ENCODE measurements at places on chromosomes 7 and 10. TPM values are rescaled to one million over a fixed set of nuclear protein-coding genes. Genes with fewer than 3 reads are reported as not detected.
A peak's percentile ranks its signal among the peaks of the same experiment; 100 is the strongest.

- no peak overlapping the region for H3K27ac ChIP-seq
- no peaks in the 10 kb centered on the region for H3K27me3 ChIP-seq
- peaks cover 22% of the 10 kb centered on the region for H3K4me1 ChIP-seq
- no peak for DNase-seq
- H3K4me3 ChIP-seq, result no peak overlapping the region
- H3K36me3 ChIP-seq, result peaks cover 9% of the 10 kb centered on the region
Measured at GRCh38 chr7:151844071-151844824, 32.7 kb downstream of the PRKAG2 start.

GRCh38 chr7:130758429-130759056 lies 24.5 kb upstream of the KLF14 start:
- H3K4me1 ChIP-seq, result no peaks in the 10 kb centered on the region
- no peak overlapping the region for H3K4me3 ChIP-seq
- peak; percentile 81 for DNase-seq
- no peaks in the 10 kb centered on the region for H3K27me3 ChIP-seq
- no peak overlapping the region for H3K27ac ChIP-seq

- no peak for DNase-seq
- no peaks in the 10 kb centered on the region for H3K36me3 ChIP-seq
- H3K27me3 ChIP-seq, result peaks cover 12% of the 10 kb centered on the region
- no peak overlapping the region for H3K27ac ChIP-seq
- H3K4me3 ChIP-seq, result no peak overlapping the region
Measured at GRCh38 chr7:98724591-98724990, 107.5 kb downstream of the NPTX2 start.

- H3K27me3 ChIP-seq, result no peaks in the 10 kb centered on the region
- H3K4me3 ChIP-seq, result no peak overlapping the region
- H3K4me1 ChIP-seq, result peaks cover 23% of the 10 kb centered on the region
- peak overlapping the region; percentile 21 for H3K27ac ChIP-seq
Measured at GRCh38 chr7:36203071-36203790, 50.2 kb downstream of the EEPD1 start.

DNA sequence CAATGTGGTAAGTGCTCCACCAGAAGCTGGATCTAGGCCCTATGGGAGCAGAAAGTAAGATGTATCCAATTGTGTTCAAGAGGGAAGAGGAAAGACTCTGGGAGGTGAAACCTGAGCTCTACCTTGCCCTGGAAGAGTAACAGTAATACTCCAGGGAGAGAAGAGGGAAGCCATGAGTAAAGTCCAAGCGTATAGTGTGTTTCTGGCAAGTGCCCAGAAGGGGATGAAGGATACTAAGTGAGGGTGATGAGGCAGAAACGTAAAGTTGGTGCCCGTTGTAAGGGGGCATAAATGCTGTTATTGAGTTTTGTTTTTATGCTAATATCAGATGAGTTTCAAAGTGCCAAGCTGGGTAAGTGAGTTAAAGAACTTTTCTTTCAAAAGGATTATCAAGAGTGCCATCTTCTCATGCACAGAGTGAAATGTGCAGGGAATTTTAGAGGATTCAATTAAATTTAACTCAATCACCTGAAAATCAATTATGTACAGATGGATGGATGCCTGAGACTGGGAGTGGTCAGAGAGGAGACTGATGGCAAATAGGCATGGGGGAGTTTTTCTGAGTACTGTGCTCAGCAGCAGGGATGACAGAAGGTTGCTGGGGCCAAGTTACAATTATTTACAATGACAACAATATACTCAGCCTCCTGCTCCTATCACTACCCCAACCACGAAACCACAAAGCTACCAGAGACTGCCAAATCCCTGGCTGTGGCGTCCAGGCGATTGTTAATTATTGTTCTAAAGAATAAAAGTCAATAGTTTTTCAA lies 123.3 kb upstream of the LAMB4 start:
- no peak overlapping the region for H3K4me3 ChIP-seq
- no peaks in the 10 kb centered on the region for H3K27me3 ChIP-seq
- H3K4me1 ChIP-seq, result no peaks in the 10 kb centered on the region
- no peak for DNase-seq
- H3K27ac ChIP-seq, result no peak overlapping the region

DNA sequence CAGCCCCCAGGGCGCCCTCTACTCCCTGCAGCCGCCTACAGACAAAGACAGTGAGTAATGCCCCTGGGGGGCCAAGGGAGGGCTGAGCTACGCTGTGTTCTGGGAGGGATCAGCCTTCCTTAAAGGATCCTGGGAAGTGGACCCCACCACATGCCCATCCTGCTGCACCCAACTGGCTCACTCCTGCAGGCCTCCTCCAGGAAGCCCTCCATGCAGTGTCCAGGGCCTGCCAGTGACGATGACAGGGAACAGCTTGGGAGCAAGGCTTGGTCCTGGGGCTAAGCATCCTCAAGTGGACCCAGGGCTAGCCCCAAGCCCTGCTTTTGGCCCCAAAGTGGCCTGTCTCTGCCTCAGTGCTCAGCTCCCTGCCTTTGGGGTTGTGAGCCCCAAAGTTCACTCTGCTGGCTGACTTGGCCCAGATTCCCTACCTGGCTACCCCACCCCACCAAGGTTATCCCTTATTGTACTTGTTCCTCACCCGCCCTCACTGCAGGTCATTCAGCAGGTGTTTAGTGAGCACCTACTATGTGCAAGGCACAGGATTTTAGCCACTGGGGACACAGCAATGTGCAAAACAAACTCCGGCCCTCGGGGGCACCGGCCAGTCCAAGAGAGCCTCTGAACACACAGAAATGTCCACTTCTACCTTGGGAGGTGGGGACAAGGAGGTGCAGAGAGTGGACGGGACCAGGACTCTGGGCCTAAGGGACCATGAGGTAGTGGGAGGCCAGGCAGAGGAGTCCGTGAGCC lies 83.5 kb downstream of the MYL10 start:
- no peaks in the 10 kb centered on the region for H3K36me3 ChIP-seq
- H3K27me3 ChIP-seq, result no peaks in the 10 kb centered on the region
- no peak overlapping the region for H3K27ac ChIP-seq
- no peak for DNase-seq

- no peak overlapping the region for H3K4me3 ChIP-seq
- DNase-seq, result no peak
- H3K27me3 ChIP-seq, result peaks cover 12% of the 10 kb centered on the region
- no peaks in the 10 kb centered on the region for H3K36me3 ChIP-seq
- H3K27ac ChIP-seq, result no peak overlapping the region
Measured at GRCh38 chr10:113617086-113617485, 46.8 kb downstream of the NRAP start.

DNA sequence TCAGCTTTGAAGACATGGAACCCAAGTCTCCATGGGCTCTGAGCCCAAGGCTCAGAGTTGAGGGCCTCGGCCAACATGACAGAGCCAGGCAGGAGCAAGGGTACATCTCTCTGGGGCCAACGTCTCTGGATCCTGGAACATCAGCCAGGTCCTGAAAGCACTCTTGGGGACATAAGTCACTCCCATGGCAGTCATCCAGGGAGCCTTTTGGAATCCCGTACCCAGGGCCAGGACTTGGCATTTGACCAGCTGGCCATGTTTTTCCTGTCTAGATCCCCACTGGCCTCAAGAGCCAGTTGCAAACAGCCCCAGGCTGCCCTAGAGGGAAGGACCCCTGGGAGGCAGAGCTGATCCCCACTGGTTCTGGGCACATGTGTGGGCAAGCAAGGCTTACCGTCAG lies 4.3 kb upstream of the CXCL12 start:
- H3K4me1 ChIP-seq, result peaks cover 32% of the 10 kb centered on the region
- H3K4me3 ChIP-seq, result no peak overlapping the region

GRCh38 chr7:42103456-42103855 lies 133.6 kb downstream of the GLI3 start:
- no peaks in the 10 kb centered on the region for H3K27me3 ChIP-seq
- no peaks in the 10 kb centered on the region for H3K36me3 ChIP-seq
- H3K27ac ChIP-seq, result no peak overlapping the region
- DNase-seq, result no peak
- peaks cover 43% of the 10 kb centered on the region for H3K4me1 ChIP-seq

GRCh38 chr10:59575269-59575668 lies 134.4 kb downstream of the SLC16A9 start:
- H3K36me3 ChIP-seq, result no peaks in the 10 kb centered on the region
- H3K27me3 ChIP-seq, result no peaks in the 10 kb centered on the region
- no peak overlapping the region for H3K27ac ChIP-seq
- DNase-seq, result no peak
- no peaks in the 10 kb centered on the region for H3K4me1 ChIP-seq
- no peak overlapping the region for H3K4me3 ChIP-seq

- H3K27ac ChIP-seq, result no peak overlapping the region
- peaks cover 34% of the 10 kb centered on the region for H3K27me3 ChIP-seq
- peak; percentile 28 for DNase-seq
- H3K4me3 ChIP-seq, result no peak overlapping the region
Measured at GRCh38 chr10:130189608-130190054, 53.4 kb downstream of the GLRX3 start.

DNA sequence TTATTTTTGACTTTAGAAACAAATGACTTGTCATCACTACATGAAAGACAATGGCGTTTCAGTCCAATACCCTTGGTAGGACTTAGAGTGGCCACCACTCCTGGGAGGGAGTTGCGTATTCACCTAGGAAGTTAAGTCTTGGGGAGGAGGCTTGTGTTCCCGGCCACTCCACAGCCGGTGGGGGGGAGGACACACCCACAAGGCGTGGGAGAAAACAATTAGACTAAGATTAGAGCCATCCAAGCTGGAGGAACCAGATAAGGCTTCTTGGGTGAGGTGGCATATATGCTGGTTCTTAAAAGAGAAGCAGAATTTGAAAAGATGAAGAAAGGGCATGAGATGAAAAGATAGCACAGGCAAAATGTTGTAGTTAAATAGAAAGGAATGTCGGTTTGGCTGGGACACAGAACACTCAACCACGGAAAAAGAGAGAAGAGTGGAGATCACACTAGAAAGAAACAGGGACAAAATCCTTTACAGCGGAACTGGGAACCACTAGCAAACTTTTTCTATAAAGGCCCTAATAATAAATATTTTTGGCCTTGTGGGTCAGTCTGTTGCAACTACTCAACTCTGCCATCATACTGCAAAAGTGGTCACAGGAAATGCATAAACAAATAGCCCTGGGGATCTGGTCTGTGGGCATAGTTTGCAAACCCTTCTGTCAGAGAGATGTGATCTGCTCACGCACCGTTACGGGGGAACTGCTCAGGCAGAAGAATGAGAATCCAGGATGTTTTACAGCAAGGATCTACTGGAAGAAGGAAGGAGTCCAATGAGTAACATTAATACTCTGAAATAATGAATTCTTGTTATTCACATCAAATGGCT lies 651.8 kb downstream of the PARD3 start:
- no peaks in the 10 kb centered on the region for H3K36me3 ChIP-seq
- DNase-seq, result no peak
- no peak overlapping the region for H3K27ac ChIP-seq
- H3K27me3 ChIP-seq, result no peaks in the 10 kb centered on the region
- no peaks in the 10 kb centered on the region for H3K4me1 ChIP-seq

GRCh38 chr10:5573968-5574641 lies 49.3 kb downstream of the CALML3 start:
- DNase-seq, result no peak
- no peaks in the 10 kb centered on the region for H3K36me3 ChIP-seq
- H3K4me3 ChIP-seq, result no peak overlapping the region
- no peaks in the 10 kb centered on the region for H3K4me1 ChIP-seq

- H3K4me1 ChIP-seq, result no peaks in the 10 kb centered on the region
- no peak for DNase-seq
- no peak overlapping the region for H3K27ac ChIP-seq
- no peaks in the 10 kb centered on the region for H3K36me3 ChIP-seq
- no peaks in the 10 kb centered on the region for H3K27me3 ChIP-seq
- no peak overlapping the region for H3K4me3 ChIP-seq
Measured at GRCh38 chr10:114571316-114571999, 86.6 kb downstream of the ABLIM1 start.

DNA sequence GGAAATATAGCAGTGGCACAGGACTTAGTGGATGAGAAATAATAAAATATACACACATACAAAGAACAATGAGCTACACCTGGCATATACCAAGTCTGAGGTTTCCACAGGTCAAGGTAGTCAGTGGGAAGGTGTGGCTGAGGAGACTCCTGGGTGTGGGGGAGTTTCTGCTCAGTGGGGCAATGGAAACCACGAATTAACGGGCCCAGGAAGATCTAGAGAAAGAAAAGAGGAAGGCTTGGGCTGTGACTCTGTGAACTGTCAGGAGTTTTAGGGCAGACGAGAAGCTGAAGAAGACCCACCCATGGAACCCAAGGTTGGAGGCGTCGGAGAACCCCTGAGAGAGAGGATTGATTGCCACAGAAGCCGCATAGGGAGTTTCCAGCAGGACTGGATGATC lies 196.5 kb downstream of the HERPUD2 start:
- no peak overlapping the region for H3K27ac ChIP-seq
- no peaks in the 10 kb centered on the region for H3K4me1 ChIP-seq

Gene PPP1R17
- not detected for polyA plus RNA-seq

Gene LBX1
- not detected for polyA plus RNA-seq

Gene MYH16
- polyA plus RNA-seq, result not detected

Gene KEL
- not detected for polyA plus RNA-seq

Data from stomach (tissue), 19 donors.